ENCODE measurements at places on chromosomes 3 and 15. TPM values are rescaled to one million over a fixed set of nuclear protein-coding genes. Genes with fewer than 3 reads are reported as not detected.

UNC13C gene
- not detected for total RNA-seq

RTF1 gene
- total RNA-seq, result 17.4 TPM

ALDH1L1 gene
- total RNA-seq, result 0.08 TPM

SPTBN5 gene
- 0.13 TPM for total RNA-seq

FYTTD1 gene
- 26.3 TPM for total RNA-seq
